Body of pancreas (tissue), 4 donors: ENCODE measurements at places on chromosomes 3 and 15.

DNA sequence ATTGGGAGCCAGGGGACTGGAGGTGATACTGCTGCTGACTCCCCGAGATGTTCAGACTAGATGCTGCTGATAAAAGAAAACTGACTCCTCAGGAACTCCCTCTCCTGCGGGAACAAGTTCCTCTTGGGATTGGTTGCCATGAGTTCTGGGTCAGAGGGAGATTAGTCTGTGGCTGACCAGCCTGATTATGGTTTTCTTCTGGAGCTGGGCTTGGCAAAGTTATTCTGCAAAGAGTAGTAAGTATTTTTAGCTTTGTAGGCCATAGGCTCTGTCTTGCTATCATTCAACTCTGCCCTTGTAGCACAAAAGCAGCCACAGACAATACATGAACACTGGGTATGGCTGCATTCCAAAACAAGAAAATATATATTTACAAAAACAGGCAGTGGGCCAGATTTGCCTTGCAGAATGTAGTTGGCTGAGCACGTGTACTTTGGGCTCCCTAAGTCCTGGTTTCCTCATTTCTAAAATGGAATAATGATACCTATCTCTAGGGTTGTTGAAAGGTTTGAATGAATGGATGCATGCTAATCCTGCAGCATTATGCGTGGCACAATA lies 796.8 kb downstream of the AGBL1 start:
- DNase-seq: no peak
- no peaks in the 10 kb centered on the region for H3K4me1 ChIP-seq
- no peaks in the 10 kb centered on the region for H3K36me3 ChIP-seq

- peak; percentile 78 for DNase-seq
- peak overlapping the region; percentile 81 for H3K4me3 ChIP-seq
- H3K36me3 ChIP-seq: no peaks in the 10 kb centered on the region
- peak overlapping the region; percentile 100 for H3K27ac ChIP-seq
Observed at GRCh38 chr15:68817304-68818065, 3.2 kb downstream of the ANP32A start.

DNA sequence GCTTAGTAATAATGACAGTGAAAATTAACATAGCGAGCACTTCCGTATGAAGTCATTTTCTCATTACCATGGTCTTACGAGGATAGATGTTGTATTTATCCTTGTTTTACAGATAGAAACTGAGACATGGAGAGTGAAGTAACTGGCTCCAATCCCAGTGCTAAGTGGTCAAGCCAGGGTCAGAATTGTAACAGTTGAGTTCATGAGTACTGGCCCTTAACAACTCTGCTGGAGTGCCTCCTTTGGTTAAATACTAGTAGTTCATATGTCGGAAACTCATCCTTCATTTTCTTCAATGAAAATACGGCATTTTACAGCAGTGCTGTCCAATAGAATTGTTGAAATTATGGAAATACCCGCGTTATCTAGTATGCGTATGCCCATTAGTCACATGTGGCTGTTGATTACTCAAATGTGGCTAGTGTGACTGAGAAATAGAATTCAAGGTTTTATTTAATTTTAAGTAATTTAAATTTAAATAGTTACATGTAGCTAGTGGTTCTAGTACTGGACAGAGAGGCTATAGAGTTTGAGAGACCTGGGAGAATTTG lies 32.5 kb downstream of the FNDC3B start:
- H3K27me3 ChIP-seq: no peaks in the 10 kb centered on the region
- DNase-seq: no peak
- H3K4me1 ChIP-seq: peaks cover 87% of the 10 kb centered on the region
- no peaks in the 10 kb centered on the region for H3K36me3 ChIP-seq
- peak overlapping the region; percentile 64 for H3K27ac ChIP-seq

GRCh38 chr3:190621927-190622326 lies 108.0 kb downstream of the IL1RAP start:
- H3K27me3 ChIP-seq: no peaks in the 10 kb centered on the region
- H3K4me3 ChIP-seq: no peak overlapping the region
- H3K4me1 ChIP-seq: no peaks in the 10 kb centered on the region
- DNase-seq: no peak
- no peak overlapping the region for H3K27ac ChIP-seq

GRCh38 chr15:60898896-60899295 lies 330.2 kb downstream of the RORA start:
- H3K36me3 ChIP-seq: no peaks in the 10 kb centered on the region
- DNase-seq: no peak
- H3K27me3 ChIP-seq: no peaks in the 10 kb centered on the region

GRCh38 chr3:114442246-114442645 lies 148.4 kb downstream of the TIGIT start:
- H3K27me3 ChIP-seq: no peaks in the 10 kb centered on the region
- DNase-seq: no peak
- H3K4me1 ChIP-seq: peaks cover 36% of the 10 kb centered on the region
- H3K36me3 ChIP-seq: no peaks in the 10 kb centered on the region

DNA sequence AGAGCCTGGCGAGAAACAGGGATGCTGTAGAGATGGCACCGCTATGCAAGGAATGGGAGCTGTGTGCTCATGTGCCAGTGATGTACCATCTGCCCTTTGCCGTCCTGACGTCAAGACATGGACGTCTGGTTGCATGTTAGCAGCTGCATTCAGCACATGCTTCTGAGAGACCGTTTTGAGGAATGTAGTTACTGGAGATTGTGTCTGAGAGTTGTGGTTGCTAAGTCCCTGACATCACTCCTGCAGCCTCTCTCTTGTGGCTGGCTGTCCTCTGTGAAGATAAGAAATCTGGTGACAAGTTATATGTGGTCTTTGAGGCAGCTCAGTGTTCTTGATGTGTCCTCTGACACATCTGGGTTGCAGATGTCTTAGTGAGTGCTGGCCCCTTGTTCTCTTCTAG lies 165.1 kb downstream of the APBA2 start:
- H3K27ac ChIP-seq: no peak overlapping the region
- no peak overlapping the region for H3K4me3 ChIP-seq
- H3K27me3 ChIP-seq: no peaks in the 10 kb centered on the region
- H3K36me3 ChIP-seq: no peaks in the 10 kb centered on the region

DNA sequence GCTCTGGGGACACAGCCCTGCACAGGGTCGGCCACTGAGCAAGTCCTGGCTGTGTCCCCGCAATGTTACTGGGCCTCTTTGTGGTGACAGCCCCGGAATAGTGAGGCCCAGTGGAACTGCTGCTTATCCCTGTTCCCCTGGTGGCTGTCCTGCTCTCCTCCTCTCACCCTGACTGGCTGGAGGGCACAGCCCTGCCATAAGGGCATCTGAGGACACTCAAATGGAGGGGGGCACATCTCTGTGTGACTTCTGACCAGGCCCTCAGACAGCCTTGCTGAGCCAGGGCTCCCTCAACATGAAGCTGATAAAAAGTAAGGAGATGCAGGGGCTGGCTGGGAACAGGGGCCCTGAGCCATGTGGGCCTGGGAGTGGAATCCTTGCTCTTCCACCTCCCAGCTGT lies 127.4 kb upstream of the ATP2B2 start:
- no peaks in the 10 kb centered on the region for H3K36me3 ChIP-seq
- no peak overlapping the region for H3K4me3 ChIP-seq
- H3K4me1 ChIP-seq: no peaks in the 10 kb centered on the region
- H3K27me3 ChIP-seq: no peaks in the 10 kb centered on the region
- DNase-seq: no peak
- no peak overlapping the region for H3K27ac ChIP-seq

DNA sequence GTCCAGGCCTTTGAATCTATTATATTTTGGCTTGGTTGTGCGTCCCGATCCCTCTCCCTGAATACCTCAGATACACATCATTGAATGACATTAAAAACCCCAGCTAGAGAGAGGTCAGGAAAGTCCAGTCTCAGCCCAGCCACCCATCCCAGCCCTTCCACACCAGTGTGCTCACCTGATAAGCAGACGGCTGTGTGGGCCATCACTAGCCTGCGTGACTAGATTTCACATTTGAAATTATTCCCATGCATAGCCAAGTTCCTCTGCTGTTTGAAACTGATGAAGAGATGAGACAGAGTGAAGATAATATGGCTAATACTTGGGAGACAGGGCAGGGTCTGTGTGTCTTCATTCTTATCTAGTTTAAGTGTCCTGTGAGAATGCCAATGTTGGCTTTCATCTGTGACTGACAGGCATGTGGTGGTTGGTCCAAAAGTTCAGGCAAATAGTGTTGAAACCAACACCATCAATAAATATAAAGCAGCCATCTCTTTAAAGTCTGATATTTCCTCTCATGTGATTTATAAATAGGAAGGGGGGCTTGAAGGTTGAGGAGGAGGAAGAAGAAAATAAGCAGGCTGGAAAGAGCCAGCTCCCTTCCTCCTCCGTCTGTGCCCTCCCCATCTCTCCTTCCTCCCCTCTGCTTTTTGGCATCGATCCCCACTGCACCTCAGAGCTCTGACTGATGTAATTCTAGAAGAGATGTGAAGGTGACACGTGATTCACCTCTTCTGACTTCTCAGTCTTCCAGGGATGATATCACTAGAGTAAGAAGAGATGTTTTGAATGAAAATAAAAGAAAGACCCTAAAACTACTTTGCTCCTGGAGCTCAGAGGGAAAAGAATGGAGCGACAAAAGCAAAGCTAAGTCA lies 5.1 kb downstream of the FAM43A start:
- no peak overlapping the region for H3K27ac ChIP-seq
- H3K27me3 ChIP-seq: no peaks in the 10 kb centered on the region
- peaks cover 26% of the 10 kb centered on the region for H3K4me1 ChIP-seq
- DNase-seq: no peak
- no peaks in the 10 kb centered on the region for H3K36me3 ChIP-seq

DNA sequence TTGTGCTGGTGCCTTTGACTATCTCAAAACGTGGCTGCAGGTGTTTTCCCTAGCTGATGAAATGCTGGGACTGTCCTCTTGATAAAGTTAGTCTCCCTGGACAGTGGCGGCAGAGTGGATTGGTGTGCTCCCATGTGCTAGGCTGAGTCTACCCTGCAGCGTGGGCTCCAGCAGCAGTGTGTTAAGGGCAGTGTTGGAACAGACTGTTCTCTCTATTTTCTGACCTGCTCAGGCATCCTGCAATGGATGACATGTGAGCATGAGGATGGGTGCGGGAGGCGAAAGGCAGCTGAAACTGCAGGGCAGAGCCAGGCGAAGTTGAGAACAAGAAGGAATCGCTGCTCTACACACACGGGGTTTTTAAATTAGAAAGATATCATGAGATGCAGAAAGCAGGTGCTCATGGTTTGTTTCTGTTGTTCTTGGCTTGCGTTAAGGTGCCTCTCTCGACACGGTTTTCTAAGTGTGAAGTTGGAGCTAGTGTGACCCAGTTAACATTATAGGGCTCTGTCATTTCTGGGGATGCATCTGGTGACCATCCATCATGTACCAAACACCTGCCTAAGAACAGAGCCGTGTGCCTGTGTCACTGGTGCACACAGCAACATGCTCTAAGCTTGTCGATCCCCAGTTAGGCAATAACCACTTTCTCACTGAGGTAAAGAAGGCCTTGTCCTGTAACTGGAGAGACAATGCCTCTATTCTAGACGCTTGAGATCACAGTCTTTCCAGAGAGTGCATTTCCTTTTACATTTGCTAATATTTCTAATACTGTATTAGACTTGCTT lies 44.3 kb downstream of the SLCO3A1 start:
- no peaks in the 10 kb centered on the region for H3K4me1 ChIP-seq
- no peak overlapping the region for H3K4me3 ChIP-seq
- no peak for DNase-seq
- H3K27me3 ChIP-seq: no peaks in the 10 kb centered on the region
- H3K36me3 ChIP-seq: no peaks in the 10 kb centered on the region
- no peak overlapping the region for H3K27ac ChIP-seq

- no peaks in the 10 kb centered on the region for H3K4me1 ChIP-seq
- no peaks in the 10 kb centered on the region for H3K36me3 ChIP-seq
- H3K4me3 ChIP-seq: no peak overlapping the region
- no peak overlapping the region for H3K27ac ChIP-seq
- DNase-seq: no peak
Observed at GRCh38 chr3:127151992-127152650, 40.8 kb upstream of the PRR23E start.
